Stimulated activated CD8-positive, alpha-beta memory T cell treated with anti-CD3 and anti-CD28 coated beads, Interleukin-7, amount 100 ng/mL, for 4 hours (primary cell): ENCODE measurements at places on chromosomes 7 and 10.

- no peak for DNase-seq
Measured at GRCh38 chr10:119427263-119427864, 115.2 kb downstream of the RGS10 start.

GRCh38 chr7:96188174-96188581 is 133.7 kb downstream of the SLC25A13 start:
- no peak for DNase-seq

- no peak for DNase-seq
Measured at GRCh38 chr10:61819208-61819607, 82.3 kb upstream of the ARID5B start.

DNA sequence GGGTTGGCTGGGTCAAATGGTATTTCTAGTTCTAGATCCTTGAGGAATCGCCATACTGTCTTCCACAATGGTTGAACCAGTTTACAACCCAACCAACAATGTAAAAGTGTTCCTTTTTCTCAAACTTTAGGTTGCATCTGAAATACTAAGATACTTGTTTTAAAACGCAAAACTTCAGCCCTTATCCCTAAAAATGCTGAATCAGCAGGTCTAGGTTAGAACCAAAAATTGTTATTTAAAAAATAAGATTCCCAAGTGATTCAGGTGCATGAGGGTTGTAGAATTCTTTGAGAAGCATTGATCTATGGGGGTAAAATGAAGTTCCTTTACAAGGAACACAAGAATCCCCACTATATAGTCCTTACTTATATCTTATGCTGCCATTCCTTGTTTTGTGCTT is 56.5 kb upstream of the BICC1 start:
- no peak for DNase-seq

DNA sequence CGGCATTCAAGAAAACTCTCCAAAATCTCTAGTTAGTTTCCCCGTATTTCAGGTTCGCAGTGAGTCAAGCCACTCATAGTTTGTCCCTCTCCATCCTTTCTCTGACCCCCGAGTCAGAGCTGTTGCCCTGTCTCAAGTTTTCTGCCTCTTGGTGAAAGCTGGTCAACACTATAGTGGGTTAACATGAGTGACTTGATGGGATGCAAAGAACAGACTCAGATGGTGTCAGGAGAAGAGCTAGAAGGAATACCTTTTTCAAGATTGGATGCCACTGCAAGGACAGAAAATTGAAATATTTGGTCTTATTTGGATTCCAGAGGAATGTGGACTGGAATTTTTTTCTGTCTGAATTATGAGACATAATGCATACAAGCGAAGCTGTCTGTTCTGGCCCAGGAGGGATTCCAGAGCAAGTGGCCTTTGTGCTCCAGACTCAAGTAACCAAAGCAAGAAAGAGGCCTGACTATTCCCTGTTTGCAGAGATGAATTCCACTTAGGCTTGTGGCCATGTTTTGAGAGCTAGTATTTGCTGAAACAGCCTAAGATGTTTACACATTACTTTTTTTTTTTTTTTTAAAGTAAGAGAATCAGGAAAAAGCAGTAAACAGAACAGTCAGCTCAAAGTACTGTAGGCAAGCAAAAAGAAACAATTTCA is 67.4 kb downstream of the VWC2 start:
- DNase-seq: no peak

- DNase-seq: no peak
Measured at GRCh38 chr10:22317076-22317370, 835 bp downstream of the COMMD3 start.
